ENCODE measurements at places on chromosomes 7 and 10.

DNA sequence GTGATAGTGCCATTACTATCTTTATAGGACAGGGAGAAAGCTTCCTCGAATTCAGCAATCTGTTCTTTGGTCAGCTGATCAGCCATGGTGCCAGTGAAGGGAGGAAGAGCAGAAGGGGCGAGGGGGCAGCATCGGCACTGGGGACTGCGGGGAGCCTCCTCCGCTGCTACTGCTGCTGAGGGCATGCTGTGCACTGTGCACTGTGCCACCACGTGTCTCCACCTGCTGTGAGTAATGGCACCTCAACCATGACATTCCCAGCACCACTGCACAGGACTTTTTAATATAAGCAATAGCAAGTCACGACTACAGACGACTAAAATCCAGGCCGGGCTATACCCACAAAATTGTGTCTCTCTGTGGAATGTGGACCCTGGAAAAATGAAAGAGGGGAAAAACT is 105.0 kb upstream of the LANCL2 start:
- DNase-seq = no peak

DNA sequence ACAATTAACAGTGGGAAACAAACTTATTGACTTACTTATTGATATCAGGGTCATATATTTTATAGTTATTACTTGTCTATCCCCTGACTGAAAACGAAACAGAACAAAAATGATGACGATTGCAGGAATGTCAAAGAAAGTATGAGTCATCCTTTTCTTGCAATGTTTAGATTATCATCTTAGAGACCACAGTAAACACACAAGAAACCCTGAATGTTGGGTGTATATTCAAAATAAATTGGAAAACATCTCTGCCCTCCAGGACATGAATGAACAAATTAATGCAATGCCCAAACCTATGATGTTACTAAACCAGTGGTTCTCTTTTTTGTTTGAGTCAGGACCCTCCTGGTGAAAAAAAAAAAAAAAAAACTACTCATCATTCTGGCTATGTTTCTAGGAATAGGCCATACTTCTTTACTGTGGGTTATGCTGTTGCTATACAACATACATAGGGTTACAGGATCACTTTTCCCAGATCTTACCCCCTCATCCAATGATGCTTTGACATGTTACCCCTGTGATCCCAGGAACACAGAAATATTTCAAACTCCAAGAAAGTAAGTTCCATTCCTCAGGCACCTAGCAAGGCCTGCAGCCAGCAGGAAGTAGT is 623.4 kb upstream of the IGFBP3 start:
- peak; percentile 79 for DNase-seq

DNA sequence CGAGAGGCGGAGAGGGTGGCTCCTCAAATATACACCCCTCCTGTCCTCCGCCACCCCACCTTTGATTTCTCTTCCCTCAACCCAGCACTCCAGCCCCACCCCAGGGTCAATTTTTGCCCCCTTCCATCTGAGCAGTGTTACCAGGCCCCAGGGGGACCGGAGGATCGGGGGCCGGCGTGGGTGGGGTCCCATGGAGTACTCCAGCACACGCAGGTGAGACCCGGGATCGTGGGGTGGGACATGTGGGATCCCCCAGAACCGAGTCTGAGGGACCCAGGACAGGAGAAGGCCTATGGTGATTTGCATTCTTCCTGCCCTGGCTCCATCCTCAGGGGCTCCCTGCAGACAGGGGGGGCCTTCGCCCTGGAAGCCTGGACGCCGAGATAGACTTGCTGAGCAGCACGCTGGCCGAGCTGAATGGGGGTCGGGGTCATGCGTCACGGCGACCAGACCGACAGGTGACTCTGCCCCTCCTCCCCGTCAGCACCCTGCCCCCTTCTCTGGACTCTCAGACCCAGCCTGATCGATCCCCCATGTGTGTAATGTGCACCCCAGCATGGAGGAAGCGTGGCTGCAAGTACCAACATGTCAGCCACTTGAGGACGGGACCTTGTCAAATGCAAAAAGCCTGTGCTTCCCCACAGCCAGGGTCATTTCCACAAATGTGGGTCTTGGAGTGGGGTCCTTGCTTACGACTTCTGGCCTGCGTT is 744 bp downstream of the TRIP6 start:
- DNase-seq = no peak

DNA sequence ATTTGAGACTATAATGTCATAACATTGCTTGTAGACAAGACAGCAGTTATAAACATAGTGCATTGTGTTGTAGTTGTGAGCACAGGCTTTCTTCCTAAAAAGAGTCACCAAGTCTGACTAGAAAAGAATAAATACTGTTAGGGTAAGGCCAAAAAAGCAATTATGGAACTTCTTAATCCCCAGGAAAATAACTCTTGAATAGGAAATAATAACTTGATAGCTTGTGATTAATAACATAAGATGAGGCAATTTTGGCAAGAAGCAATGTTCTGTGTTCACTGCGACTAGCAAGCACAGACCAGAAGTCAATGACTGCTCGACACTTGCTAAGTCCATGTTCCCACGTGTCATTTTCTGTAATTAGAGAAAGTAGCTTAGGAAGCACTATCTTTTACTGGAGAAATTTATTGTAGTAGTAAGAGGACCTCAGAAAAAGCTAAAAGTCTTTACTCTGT is 97.1 kb downstream of the AGMO start:
- DNase-seq = no peak

DNA sequence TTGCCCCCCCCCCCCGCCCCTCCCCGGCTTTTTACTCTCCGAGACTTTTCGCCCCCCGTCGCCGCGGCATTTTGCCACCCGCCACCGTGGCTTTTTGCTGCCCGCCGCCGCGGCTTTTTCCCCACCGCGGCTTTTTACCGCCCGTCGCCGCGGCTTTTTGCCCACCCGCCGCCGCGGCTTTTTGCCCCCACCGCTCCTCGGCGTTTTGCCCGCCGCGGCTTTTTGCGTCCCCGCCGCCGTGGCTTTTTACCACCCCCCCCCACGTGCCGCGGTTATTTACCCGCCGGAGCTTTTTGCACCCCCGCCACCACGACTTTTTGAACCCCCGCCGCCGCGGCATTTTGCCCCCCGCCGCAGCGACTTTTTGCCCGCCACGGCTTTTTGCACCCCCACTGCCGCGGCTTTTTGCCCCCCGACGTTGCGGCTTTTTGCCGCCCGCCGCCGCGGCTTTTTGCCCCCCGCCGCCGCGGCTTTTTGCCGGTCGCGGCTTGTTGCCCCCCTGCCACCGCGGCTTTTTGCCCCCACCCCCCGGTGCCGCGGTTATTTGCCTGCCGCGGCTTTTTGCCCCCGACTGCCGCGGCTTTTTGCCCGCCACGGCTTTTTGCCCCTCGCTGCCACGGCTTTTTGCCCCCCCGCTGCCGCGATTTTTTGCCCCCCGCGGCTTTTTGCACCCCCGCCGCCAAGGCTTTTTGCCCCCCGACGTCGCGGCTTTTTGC is 461.1 kb downstream of the ZNF33B start:
- DNase-seq = no peak

DNA sequence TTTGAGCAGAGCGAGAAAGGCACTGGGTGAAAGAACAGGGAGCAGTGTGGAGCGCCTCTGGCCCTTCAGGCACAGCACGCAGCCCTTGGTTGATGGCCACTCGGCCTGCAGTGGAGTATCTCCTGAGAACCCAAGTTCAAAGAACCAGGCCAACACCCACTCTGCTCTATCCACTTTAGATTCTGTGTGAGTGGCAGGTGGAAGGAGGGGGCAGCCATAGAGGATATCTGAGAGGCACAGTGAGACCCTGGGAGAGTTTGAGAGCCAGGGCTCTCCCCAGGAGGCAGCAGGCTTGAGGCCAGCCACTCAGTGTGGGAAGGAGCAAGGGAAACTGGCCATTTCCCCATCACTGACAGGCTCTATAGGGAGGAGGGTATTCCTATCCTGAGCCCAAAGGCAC is 52.5 kb upstream of the PTN start:
- no peak for DNase-seq

DNA sequence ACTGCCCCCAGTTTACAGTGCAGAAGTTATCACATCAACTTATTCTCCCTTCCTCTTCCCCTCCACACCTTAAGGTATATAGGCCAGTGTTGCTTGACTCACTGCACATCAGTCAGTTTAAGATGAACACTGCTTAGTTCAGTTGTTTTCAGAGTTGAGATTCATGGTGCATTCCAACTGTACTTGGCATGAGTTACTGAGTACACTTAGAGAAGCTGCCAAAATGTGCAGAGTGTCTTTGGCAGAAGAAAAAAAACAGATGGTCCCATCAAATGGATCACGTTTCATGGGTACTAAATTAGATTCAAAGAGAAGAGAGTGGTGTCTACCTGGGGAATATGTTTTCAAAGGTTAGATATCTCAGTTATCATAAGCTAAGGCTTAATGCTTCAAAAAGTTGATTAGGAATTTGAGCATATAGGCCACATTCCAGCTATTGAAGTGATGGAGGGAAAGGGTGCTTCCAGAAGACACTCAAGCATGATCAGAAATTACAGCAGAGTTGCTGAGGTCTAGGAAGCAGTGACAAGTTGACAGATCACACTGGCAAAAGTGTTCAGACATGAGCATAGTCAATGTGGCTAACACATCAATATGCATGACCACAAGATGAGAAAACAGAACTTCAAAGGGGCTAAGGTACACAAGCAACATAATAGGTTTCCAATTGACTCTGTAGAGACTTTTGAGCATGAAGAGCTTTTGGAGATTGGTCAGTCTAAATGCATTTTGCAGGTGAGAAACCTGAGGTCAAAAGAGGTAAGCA is 579.2 kb upstream of the CELF2 start:
- no peak for DNase-seq

- DNase-seq = no peak
Measured at GRCh38 chr10:132457328-132458070, 60.5 kb downstream of the PWWP2B start.

DNA sequence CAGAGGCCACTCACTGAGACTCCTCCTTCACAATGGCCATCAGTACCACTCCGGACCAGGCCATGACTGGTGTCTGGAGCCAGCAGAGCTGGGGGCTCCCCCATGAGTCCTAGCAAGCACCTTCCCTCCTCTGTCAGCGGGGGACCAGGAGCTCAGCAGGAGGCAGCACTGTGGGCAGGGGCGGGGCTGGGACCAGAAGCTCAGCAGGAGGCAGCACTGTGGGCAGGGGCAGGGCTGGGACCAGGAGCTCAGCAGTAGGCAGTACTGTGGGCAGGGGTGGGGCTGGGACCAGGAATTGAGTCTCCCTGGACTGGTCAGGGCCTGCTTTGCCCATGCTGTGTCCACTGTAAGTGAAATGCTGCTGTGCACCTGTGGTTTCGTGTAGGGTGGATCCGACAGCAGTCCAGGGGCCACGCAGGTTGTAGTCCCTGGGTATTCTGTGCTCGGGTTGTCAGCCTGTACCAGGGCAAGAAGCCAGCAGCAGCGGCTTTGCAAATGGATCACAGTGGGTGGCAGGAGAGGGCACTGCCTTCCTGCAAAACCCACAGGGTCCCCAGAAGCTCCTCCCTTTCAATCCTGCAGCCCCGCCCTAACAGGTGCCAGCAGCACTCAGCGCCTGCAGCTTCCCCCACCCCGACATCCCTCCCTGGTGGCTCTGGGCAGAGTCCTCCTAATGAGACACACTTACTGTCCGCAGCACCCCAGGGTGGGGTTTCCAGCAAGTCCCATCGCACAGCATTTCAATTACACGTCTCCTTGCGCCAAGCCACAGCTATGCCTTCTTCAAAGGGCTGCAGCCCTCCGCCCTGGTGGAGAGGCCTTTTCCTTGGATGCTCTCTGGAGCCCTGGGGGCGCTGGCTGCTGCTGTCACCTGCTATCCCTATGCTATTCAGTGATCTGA is 220.5 kb downstream of the TCERG1L start:
- DNase-seq = no peak

DNA sequence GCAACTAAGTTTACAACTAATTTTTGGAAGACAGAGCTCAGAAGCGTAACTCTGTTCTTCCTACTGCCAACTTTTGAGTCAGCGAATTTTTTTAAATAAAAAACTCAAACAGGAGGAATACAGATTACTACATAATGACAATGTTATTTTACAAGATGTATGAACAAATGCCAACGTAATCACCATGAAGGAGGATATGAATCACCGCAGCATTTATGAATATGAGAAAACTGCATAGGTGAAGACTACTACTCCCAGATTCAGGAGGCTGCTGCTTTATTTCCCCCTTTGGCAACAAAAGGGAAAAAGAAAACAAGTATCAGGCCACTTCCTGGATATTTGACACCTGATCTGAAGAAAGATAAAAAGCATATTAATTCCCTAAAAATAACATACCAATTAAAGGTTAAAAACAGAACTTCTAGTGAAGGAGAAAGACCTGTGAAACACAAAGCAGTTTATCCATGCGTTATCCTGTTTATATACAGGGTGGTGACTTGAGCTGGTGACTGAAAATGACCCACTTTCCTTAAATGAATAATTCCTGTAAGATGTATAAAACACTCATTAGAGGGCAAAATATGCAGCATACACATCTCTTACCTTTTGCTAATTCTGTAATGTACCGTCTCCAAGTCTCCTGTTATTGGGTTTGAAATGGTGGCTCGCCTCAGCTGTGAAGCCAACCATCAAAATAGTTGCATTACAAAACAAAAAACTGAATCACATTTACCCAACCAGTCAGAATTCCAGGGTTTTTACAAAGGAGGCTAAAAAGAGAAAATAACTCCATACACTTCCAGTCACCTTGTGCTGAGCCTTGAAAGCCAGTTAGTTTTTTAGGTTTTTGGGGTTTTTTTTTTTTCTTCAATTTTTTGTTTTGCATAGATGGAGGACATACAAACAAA is 52.0 kb downstream of the P4HA1 start:
- DNase-seq = peak; percentile 85

GRCh38 chr10:123751342-123752134 is 85.4 kb downstream of the GPR26 start:
- no peak for DNase-seq

GRCh38 chr10:67815571-67816059 is 22.4 kb downstream of the DNAJC12 start:
- DNase-seq = no peak

DNA sequence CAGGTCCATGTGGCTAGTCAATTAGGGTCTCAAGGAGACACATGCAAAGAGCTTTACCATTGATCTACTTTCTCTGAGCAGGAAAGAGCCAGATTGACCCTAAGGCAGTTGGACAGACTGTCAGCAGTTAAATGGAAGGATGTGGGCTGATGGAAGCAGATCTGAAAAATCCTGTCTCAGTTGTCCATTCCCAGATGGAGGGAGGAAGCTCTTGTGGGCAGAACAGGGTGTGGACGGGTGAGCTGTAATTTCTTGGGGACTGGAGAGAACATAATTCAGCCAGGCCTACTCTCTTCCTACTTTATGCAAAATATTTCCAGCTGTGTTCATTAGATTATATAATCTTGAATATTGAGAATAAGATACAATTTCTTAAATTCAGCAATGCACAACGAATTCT is 163.6 kb downstream of the GNAT3 start:
- DNase-seq = no peak

DNA sequence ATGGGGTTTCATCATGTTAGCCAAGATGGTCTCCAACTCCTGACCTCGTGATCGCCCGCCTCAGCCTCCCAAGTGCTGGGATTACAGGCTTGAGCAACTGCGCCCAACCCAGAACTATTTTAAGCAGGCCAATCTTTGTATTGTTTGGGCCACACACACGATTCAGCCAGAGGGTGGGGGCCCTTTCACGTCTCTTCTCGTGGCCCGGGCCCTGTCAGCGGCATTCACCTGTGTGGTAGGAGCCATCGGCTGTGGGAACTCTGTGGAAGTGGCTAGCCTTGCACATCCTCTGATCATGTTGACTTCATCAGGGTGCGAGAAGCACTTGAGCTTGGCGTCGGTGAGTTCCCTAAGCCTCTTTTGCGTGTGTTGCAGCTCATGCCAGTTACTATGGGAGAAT is 16.9 kb downstream of the SUN1 start:
- DNase-seq = no peak
